ENCODE measurements at places on chromosomes 1 and 21.
A peak's percentile ranks its signal among the peaks of the same experiment; 100 is the strongest.

DNA sequence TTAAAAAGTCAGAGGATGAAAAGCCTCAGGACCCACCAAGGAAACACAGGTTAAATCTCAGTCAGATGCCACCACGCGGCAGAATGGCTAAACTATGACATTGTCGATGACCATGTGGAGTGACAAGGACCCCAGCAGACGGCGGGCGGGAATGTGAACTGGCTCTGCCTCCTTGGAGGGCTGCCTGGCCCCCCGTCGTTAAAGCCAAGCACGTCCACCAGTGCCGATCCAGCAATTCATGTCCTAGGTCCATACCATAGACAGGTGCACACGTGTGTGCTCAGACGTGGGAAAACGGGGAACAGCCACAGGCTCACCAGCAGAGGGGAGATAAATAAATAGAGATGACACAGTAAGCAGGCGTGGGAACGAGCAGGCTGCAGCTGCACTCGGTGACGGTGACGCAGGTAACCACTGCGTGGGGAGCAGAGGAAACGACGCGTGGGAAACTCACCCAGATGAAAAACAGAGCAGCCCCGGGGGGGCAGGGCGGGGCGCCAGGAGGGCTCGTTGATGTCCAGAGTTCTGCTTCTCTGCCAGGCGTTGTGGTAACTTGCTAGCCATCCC lies 28.3 kb upstream of the PCBP3 start:
- DNase-seq, result peak; percentile 94

GRCh38 chr1:220182111-220182510 lies 88.2 kb downstream of the IARS2 start:
- DNase-seq, result no peak

DNA sequence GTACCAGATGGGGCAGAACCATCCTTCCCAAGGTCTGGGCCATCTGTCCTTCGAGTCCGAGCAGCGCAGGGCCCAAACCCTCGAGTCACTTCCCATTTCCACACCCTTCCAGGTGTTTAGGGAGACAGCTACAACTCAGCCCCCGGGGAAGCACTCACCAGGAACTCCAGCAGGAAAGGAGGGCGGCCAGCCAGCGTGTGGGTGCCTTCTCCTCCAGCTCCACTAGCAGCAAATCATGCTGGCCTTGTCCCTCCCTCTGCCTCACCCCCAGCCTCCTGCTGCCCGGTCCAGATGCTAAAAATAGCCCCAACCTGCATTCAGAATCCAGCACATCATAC lies 56.1 kb downstream of the RIPK4 start:
- DNase-seq, result no peak

DNA sequence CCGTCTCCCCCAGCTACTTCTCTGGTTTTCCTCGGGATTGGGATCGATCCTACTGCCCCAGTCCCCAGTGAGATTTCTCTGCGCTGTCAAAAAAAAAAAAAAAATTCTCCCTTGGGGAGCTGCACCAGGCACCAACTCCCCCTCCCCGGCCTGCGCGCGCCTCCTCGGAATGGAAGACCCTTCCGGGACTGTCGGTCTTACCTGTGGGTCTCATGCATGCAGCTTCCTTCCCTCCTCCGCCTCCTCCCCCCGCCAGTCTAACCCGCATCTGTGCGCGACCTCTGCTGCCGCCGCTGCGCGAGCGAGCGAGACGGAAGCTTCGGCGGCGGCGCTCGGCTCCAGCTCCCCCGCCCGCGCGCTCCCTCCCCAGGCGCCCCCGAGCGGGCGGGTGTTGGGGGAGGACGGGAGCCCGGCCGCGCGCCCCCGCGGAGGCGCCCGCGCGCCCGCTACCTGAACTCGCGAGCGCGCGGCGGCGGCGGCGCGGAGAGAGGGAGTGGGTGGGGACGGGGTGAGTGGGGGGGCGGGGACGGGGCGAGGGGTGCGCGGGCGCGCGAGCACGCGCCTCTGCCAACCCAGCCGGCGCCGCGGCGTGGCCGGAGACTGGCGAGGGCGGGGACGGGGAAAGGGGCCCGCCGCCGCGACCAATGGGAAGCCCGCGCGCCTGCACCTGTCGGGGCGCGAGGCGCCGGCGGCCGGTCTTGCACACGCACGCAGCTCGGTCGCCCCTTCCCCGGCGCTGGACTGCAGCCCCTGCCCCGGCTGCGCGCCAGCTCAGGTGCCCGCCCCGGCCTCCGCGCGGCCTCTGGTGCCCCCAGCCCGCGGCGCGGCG lies at the start of gene SUSD4:
TSS of gene SUSD4 (minus strand) at position 321 of the 829 bp plus-strand sequence. CDS start 751 bp downstream, outside the sequence.
- peak; percentile 85 for DNase-seq

- no peak for DNase-seq
Observed at GRCh38 chr1:35925741-35926140, 5.2 kb upstream of the AGO3 start.

DNA sequence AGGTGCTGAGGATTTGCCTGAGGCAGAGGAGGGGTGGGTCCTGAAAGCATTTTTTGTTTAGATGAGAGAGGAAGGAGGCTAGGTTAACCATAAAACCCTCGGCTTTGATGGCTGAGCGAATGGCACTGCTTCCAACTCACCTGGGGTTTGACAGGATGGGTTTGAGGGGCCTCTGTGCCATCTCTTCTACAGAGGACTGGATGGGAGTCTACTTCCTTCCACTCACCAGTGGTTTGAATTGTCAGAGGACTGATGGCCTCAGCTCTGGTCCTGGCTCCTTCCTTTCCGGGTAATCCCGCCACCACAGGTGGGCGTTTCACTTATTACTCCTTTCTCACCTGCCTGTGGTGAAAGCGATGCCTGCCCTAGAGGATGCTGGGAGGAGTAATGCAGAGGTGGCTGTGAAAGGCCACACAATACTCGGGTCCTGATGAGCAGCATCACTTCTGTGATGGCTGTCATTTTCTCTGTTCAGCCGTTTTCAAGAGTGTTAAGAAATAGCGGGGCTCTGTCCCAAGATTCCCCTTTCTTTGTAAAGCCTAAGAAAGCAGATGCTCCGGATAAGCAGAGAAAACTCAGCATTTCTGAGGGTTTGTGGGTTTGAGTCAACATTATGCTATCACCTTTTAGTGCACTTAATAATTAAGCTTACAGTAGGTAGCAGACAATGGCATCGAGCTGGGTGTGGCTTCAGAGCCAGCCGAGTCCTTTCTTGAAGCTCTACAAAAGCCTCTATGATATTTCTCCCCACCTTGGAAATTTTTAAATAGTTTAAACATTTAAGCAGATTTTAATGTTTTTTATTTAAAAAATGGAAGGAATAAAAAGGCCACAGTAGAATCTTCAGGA lies 220.7 kb downstream of the HLX start:
- no peak for DNase-seq

DNA sequence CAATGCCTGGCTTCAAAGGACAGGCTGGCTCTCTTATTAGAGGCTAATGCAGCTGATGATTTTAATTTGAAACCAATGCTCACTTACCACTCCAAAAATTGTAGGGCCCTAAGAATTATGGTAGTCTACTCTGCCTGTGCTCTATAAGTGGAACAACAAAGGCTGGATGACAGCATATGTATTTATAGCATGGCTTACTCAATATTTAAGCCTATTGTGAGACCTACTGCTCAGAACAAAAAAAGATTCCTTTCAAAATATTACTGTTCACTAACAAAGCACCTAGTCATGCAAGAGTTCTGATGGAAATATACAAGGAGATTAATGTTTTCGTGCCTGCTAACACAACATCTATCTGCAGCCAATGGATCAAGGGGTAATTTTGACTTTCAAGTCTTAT lies 73.8 kb upstream of the DUSP10 start:
- DNase-seq, result no peak

DNA sequence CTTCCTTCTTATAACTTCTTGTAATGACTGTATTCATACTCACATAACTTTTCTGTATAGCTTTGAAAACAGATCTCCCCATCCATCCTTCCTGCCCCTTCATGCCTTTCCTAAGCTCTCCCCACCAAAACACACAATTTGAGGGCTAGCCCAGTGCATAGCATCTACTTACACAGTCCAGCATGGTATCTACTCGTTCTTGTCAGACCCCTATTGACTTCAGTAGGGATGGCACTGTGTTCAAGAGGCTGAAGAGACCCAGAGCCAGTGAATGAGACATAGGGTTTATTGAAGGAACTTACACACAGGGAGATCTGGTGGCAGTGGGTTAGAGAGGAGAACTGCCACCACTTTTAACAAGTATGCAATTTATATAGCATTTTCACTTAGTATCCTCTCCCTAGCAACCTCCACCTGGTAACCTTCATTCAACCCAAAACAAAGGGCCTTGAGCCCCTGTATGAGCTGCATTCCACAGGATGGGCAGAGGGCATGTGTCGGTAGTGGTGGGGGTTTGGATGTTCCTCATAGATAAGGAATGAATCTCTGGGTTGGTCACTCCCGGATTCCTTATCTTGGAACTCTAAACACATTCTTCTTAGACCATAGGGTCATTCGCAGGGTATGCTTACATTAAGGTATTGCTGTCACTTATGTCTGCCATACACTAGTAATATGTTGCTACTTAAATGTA lies 64.9 kb upstream of the GNG12 start:
- no peak for DNase-seq

- no peak for DNase-seq
Observed at GRCh38 chr1:1898246-1898933, 7.5 kb upstream of the GNB1 start.

- DNase-seq, result peak; percentile 34
Observed at GRCh38 chr21:46124083-46124925, 26.4 kb downstream of the COL6A2 start.

- DNase-seq, result no peak
Observed at GRCh38 chr1:41720861-41721410, 197.8 kb downstream of the HIVEP3 start.

DNA sequence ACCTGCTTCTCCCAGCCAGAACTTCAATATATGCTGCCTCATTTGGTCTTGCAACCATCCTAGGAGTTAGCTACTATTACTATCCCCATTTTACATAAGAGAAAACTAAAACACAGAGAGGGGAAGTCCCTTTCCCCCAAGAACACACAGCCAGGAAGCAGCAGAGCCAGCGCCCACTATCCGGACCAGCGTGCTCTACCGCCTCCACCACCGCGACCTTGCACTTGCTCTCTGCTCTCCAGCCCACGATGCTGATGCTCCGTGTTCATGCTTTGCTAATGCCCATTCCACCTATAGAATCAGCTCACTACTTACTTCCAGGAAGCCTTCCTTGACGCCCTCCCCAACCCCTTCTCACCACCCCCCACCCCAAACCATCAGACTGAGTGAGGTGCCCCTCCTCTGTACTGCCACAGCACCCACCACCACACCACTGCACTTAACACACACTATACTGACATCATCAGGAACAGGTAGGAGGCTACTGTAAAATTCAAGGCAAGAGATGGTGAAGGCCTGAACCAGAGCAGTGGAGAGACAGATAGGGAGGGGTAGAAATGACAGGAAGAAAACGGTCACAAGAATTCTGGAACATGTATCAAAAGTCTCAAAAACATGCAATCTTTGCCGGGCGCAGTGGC lies 9.4 kb downstream of the TMEM53 start:
- peak; percentile 76 for DNase-seq

- DNase-seq, result no peak
Observed at GRCh38 chr1:1418464-1419362, 2.4 kb downstream of the ANKRD65 start.

- DNase-seq, result no peak
Observed at GRCh38 chr1:46173361-46173856, 1.5 kb upstream of the TSPAN1 start.

DNA sequence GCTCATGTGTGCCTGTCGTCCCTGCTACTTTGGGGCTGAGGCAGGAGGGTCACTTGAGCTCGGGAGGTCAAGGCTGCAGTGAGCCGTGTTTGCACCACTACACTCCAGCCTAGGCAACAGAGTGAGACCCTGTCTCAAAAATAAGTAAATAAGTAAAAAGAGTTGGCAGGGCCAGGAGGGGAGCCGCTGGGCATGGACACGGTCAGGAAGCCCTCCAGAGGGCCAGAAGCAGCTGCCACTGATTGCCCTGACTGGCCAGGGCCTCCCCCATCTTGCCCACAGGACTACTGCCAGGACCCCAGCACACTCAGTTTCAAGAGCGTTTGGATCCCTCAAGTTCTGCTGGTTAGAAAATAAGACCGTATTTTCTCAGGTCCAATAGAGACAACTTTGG lies 112.2 kb upstream of the IPO9 start:
- peak; percentile 36 for DNase-seq

GRCh38 chr1:232046451-232047306 lies 420.1 kb downstream of the DISC1 start:
- DNase-seq, result no peak

- DNase-seq, result no peak
Observed at GRCh38 chr21:40404396-40404800, 442.6 kb downstream of the DSCAM start.
